Right ventricle myocardium superior (tissue), 1 donor: ENCODE measurements at places on chromosomes 12 and 14. TPM values are rescaled to one million over a fixed set of nuclear protein-coding genes. Genes with fewer than 3 reads are reported as not detected.

The SINHCAF gene
- 7.5 TPM for total RNA-seq

The TDRD9 gene
- total RNA-seq = 2.7 TPM

The ALX1 gene
- total RNA-seq = not detected

The PPFIA2 gene
- 0.35 TPM for total RNA-seq

The DAO gene
- total RNA-seq = not detected

The SYNE3 gene
- total RNA-seq = 15.1 TPM

The KRT75 gene
- not detected for total RNA-seq

The CRACR2A gene
- total RNA-seq = 5.2 TPM

The TMEM63C gene
- total RNA-seq = 2.9 TPM

The SMOC1 gene
- total RNA-seq = 1.8 TPM

The MYRFL gene
- total RNA-seq = 0.11 TPM

The KRT77 gene
- not detected for total RNA-seq

The DAD1 gene
- 124 TPM for total RNA-seq

The SSPN gene
- 51.5 TPM for total RNA-seq

The SCNN1A gene
- not detected for total RNA-seq

The ANKRD33 gene
- total RNA-seq = not detected

The FAM186B gene
- 0.46 TPM for total RNA-seq

The CLEC9A gene
- not detected for total RNA-seq

The DUSP6 gene
- 26.7 TPM for total RNA-seq

The SBNO1 gene
- total RNA-seq = 25.3 TPM

The SOCS4 gene
- 15.2 TPM for total RNA-seq

The ABCD2 gene
- total RNA-seq = 9.2 TPM

The CD163L1 gene
- total RNA-seq = 2.1 TPM

The CD69 gene
- total RNA-seq = 0.40 TPM

The VWF gene
- 238 TPM for total RNA-seq

The SAMD15 gene
- total RNA-seq = not detected

The VRTN gene
- not detected for total RNA-seq

The CMTM5 gene
- total RNA-seq = 0.27 TPM

The HVCN1 gene
- total RNA-seq = 11.9 TPM

The AICDA gene
- not detected for total RNA-seq

The MMAB gene
- total RNA-seq = 68.1 TPM

The ZNF891 gene
- total RNA-seq = 1.0 TPM

The PARP11 gene
- 4.9 TPM for total RNA-seq

The RNASE2 gene
- total RNA-seq = 2.5 TPM

The INHBC gene
- not detected for total RNA-seq

The RNF212B gene
- total RNA-seq = not detected

The ZDHHC22 gene
- total RNA-seq = not detected

The RFLNA gene
- total RNA-seq = 0.16 TPM

The NGB gene
- not detected for total RNA-seq

The IL26 gene
- total RNA-seq = not detected

The TRHDE gene
- 1.5 TPM for total RNA-seq
